ENCODE measurements at places on chromosomes 2 and 18. TPM values are rescaled to one million over a fixed set of nuclear protein-coding genes. Genes with fewer than 3 reads are reported as not detected.

DNA sequence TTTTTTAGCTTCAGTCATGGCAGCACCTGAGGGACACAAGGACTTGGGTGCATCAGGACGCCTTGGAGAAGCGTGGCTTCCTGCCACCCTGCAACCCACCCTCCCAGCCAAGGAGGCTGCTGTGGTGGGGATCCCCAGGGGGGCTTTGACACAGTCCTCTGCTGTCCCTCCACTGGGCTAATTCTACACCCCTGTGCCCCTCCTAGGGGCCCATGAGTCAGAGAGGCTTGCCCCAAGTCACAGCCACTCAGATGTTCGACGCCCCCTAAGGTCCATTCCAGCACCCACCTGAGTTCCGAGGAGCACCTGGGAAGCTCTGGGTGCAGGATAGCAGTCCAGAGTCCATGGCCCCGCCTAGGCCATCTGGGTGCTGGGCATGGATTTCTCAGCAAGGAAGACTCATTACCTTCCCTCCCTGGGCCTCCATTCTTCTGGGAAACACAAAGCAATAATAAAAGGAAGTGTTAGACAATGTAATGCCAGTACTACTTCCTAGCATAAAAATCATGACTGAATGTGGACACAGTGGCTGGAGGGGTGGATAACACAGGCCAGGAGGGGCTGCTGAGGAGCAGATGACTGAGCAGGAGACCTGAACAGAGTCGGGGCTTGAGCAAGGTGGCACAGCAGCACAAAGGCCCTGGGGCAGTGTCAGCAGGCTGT lies 3.7 kb downstream of the ALPG start:
- DNase-seq, result no peak

GRCh38 chr2:172480301-172481218 lies 53.2 kb downstream of the ITGA6 start:
- DNase-seq, result no peak

DNA sequence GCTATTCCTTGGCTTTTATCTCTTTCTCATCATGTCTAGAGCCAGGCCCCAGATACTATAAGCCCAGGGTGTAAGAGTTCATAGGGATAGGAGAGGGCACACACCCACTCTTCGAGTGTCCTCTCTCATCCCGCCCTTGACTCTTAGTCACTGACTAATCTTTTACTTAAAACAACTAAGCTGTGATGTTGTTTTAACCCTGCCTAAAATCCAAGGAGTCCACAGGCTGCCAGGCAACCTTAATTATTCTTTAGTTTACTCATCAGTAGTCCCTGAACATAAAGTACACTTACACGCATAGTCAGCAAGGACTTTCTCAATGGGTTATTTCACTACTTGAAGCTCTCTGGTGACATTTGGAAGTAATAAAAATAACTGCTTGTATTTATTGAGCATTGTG lies 28.4 kb downstream of the GREB1L start:
- DNase-seq, result no peak

The EFEMP1 gene
- 3,607 TPM for total RNA-seq
